ENCODE measurements at places on chromosomes 3 and 15.

GRCh38 chr15:73555080-73555479, 78.1 kb downstream of the NPTN start:
- DNase-seq, result no peak

DNA sequence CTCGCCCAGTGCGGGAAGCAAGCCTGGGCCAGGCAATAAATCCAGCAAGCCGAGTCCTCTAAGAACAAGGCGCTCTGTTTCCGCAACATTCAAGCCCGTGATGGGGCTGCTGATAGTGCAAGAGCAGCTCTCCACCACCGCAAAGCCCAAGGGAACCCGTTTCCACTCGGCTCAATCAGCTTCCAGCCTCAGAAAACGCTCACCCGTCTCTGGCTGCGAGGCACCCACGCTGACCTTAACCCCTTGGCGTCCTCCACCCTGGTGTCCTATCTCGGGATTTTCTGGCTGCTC, 17.8 kb downstream of the SPATA12 start:
- no peak for DNase-seq

- DNase-seq, result no peak
Observed at GRCh38 chr3:109270779-109271178, 45.5 kb downstream of the DPPA2 start.

DNA sequence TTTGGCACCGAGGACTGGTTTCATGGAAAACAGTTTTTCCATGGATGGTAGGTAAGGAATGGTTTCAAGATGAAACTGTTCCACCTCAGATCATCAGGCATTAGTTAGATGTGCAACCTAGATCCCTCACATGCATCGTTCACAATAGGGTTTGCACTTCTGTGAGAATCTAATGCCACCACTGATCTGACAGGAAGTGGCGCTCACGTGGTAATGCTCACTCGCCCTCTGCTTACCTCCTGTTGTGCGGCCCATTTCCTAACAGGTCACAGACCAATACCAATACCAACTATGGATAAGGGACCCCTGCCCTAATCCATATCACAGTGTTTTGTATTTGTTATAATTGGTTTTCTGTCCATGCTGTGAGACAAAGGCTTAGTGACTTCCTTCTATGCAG, 58.9 kb downstream of the SLMAP start:
- no peak for DNase-seq

DNA sequence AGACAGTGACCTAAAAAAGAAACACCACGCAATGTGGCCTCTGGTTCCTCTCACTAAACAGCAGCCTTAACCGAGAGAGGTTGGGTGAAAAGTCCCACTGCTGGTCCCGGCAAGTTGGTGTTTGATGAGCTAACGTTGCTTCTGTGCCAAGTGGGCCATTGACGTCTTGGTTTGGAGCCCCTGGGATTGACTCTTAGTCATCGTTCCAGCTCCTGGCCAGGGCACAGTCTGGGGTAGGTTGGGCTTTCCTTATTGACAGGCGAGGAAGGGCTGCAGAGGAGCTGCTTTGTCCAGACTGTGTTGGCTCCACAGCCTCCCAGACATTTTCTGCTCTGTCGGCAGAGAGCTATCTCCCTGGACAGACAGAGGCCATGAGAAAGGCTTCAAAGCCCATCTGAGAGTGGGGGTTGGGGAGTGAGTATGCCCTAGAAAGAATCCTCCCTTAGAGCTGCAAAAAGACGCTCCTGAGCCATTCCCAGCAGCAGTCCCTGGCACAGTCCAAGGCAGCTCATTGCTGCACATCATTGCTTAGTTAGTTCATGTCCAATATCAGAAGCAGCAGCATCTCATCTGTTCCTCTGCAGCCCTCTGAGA, 28.6 kb upstream of the C3orf80 start:
- no peak for DNase-seq

DNA sequence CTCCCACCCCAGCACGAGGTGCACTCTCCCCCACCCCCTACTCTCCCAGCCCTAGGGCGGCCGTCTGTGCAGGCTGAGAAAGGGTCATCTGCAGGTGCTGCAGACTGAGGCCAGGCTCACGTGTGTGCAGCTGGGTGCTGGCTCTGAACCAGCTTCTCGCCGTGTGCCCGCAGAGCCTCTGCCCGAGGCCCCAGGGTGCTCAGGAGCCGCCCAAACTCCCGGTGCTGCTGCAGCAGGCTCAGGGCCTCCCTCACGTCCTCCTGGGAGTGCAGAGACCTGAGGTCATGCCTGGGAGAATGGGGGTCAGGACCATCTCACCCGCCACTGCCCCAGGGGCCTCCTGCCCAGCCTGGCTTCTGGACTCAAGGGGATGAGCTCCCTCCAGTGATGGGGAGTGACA, 17.2 kb downstream of the SPTBN5 start:
- no peak for DNase-seq

- DNase-seq, result no peak
Observed at GRCh38 chr15:98196371-98196770, 235.9 kb downstream of the ARRDC4 start.

DNA sequence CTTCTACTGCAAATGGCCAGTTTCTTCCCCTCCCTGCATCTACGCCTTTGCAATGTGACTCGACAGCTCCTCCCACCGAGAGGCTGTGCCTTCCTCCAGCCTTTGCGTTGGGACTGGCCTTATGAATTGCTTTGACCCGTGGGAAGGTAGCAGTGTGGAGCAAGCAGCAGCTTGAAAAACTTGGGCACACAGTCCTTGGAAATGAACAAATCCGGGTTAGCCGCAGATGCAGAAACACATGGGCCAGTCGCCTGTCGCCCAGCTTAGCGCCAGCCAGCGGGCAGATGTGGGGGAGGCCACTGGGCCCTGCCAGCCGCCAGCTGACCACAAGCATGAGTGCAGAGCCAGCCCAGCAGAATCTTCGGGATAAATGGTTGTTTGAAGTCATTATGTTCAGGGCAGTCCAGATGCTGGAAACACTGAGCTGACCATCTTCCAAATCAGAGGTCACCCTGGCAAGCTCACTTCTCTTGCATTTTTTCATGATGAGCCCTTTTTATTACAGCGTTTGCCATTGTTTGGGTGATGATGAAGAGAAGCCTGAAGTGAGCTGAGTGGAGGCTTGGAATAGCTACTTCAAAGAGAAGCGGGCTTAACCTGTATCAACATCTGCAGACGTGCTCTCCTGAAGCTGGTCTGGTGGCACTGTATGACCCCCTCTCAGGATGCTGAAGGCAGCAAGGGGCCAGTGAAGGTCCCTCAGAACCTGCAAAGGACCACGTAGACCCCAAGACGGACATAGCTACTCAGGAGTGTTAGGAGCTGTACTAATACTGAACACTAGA, 9.8 kb downstream of the SELENOS start:
- peak; percentile 80 for DNase-seq

DNA sequence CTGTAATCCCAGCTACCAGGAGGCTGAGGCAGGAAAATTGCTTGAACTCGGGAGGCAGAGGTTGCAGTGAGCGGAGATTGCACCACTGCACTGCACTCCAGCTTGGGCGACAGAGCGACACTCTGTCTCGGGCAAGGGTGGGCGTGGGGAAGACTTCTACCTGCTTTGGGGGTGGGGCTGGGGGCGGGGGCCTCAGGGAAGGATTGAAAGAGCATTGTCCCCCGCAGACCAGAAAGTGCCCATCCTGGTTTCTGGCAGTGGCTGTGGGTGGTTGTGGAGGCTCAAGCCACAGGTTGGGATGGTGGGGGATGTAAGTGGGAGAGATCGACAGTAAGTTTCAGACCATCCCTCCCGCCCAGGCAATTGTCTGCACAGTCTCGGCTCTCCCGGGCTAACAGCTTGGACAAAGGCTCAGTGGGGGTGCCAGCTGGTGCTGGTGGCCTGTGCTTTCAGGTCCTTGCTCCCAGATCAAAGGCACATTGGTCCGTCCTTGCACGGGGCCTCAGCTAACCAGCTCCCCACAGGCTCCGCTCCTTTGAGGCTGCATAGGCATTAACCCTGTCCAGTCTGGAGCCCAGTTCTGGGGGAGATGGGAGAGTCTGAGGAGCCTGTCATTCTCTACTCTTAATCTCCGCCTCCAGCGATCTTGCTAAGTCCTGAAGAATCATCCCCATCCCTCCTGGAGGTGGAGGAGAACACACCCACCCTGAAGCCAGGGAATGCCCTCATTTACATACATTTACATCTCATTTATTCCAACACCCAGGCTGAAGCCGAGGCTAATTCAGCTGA, 8.6 kb downstream of the SCN5A start:
- no peak for DNase-seq

- DNase-seq, result no peak
Observed at GRCh38 chr15:41689834-41690233, 29.6 kb downstream of the MGA start.

DNA sequence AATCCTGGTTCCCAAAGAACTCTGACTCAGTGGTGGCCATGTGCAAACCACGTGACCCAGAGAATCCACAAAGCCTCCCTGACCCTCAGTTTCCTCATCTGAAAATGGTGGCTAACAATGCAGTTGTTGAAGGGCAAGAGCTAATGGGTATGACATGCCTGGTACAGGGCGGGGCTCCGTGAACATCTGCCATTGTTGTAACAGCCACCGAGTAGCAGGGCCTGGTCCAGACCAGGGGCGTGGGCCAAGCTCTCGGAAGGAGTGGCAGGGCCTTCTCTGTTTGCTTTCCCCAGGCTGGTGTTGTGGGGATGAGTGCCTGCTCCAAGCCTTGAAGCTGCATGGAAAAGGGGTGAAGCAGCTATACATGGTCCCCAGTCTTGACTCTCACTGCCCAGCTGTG, 13.4 kb downstream of the MAPKAPK3 start:
- no peak for DNase-seq

- no peak for DNase-seq
Observed at GRCh38 chr15:90529371-90530249, at the start of gene CRTC3. CRTC3 (plus strand) TSS chr15:90529923; CDS start chr15:90530072, 149 bp downstream.

DNA sequence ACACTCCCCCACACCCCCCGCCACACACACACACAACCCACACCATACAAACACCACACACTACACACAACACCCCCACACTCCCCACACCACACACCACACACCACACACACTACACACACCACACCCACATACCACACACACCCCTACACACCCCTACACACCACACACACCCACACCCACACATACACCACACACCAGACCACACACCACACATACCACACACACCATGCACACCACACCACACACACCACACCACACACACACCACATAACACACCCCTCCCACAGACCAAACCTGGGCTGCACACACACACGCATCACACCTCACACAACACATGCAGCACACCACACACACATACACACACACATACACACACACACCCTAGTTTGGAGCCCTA, 1.8 kb upstream of the RASGRF1 start:
- no peak for DNase-seq

- DNase-seq, result no peak
Observed at GRCh38 chr3:183827809-183828537, 2.6 kb upstream of the MAP6D1 start.

DNA sequence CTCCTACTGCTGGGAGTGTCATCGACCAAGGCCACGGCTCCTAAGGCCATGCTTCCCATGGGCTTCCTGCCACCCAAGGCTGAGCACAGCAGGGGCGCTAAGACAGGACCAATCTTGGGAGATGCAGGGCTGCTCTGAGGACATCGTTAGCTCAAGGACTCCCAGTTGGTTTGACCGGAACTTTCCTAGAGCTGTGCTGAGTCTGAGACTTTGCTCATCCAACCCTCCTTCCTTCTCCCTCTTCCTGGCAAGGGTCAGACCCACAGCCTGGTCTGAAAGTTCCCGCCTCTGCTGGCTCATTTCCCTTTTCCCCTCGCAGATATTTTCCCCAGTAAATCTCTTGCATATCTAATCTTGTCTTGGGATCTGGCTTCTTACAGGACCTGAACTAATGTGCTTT, 57.2 kb downstream of the EPHB3 start:
- DNase-seq, result no peak

DNA sequence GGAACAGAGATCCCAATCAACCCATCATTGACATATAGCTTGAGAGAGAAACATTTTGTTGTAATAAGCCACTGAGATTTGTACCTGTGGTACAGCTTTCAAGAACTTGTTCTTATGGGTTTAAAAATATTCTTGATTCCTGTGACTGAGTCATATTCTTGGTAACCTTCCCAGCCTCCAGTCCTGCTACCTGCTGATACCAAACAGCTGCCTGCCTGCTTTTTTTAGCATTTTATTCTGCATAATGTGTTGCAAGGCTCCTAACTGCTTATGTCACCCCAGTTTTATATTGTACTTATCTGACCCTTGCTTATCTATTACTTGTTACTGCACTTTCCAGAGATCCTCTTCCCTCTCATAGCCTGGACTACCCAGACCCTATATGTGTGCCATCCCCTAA, 349.3 kb upstream of the SOX2 start:
- no peak for DNase-seq

DNA sequence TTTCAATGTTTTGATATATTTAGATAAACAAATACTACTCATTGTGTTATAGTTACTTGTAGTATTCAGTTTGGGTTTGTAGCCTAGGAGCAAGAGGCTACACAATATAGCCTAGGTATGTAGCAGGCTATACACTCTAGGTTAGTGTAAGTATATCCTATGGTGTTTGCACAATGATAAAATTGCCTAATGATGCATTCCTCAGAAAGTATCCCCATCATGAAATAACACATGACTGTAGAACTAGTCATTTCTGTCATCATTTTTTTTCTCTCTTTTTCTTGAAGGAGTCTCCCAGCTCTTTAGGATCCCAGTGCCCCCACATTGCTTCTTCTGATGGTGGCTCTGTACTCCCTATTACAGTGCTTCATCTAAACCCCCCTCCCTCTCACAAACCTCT, 157.7 kb upstream of the CADPS start:
- no peak for DNase-seq

GRCh38 chr3:197465197-197465995, 90.4 kb downstream of the BDH1 start:
- no peak for DNase-seq

GRCh38 chr3:38127611-38128302, 9.2 kb downstream of the ACAA1 start:
- no peak for DNase-seq

- DNase-seq, result no peak
Observed at GRCh38 chr3:100032243-100032642, 82.1 kb downstream of the FILIP1L start.

GRCh38 chr3:147813256-147813655, 404.1 kb downstream of the ZIC1 start:
- DNase-seq, result no peak

GRCh38 chr15:69388260-69388705, 25.9 kb upstream of the KIF23 start:
- peak; percentile 16 for DNase-seq

- DNase-seq, result no peak
Observed at GRCh38 chr15:76942331-76942730, 10.8 kb downstream of the RCN2 start.

DNA sequence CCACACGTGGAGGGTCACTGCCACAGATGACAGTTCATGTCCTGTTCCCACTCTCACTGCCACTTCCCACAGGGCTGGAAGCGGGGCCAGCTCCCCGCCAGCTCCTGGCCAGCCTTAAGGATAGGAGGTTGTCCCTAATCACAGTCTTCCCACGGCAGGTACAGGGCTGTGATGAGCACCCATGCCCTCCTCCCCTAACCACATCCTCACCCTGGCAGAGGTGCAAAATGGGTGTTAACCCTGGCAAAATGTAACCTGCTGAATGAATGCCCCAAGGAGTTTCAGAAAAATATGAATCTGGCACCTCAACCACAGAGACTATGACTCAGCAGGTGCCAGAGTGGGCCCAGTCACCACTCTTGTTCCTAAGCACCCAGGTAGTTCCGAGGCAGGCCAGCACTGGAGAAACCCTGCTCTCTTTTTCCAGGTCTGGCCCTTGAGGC, 185.1 kb upstream of the TPM1 start:
- no peak for DNase-seq

Data from AG09319 (cell line).